Fibroblast of skin of right biceps (primary cell): ENCODE measurements at places on chromosomes 5 and 9.

- no peak for DNase-seq
Measured at GRCh38 chr9:134053941-134054761, 13.7 kb downstream of the BRD3 start.

DNA sequence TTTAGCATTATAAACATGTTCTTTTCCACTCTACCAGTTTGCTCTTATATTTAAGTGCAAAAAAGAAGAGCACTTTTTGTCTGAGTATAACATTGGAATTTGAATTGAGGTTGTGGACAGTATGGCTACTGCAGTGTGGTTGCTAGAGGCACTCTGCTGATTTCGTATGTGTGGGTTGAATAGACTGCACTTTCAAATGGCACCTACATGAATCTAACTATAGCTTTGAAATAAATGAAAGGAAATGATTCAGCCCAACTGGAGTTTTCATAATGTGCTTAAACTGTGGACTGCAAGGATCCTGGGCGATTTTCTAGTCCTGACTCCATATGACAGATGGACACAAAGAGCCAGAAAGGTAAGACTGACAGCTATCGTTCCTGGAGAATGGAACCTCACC lies 657.6 kb upstream of the RIOK2 start:
- peak; percentile 40 for DNase-seq

- DNase-seq = no peak
Measured at GRCh38 chr5:78765116-78765515, 116.5 kb upstream of the LHFPL2 start.

GRCh38 chr9:114590328-114590727 lies 2.8 kb downstream of the ATP6V1G1 start:
- DNase-seq = no peak

DNA sequence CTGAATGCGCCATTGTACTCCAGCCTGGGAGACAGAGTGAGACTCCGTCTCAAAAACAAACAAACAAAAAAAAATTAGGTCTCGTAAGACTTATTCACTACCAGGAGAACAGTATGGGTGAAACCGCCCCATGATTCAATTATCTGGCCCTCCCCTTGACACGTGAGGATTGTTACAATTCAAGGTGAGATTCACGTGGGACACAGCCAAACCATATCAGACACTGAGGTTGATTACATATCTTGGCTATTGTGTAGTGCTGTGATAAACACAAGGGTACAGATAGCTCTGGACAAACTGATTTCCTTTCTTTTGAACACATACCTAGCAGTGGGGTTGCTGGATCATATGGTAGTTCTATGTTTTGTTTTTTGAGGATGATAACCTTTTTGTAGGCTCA lies 42.4 kb upstream of the PWWP2A start:
- no peak for DNase-seq

DNA sequence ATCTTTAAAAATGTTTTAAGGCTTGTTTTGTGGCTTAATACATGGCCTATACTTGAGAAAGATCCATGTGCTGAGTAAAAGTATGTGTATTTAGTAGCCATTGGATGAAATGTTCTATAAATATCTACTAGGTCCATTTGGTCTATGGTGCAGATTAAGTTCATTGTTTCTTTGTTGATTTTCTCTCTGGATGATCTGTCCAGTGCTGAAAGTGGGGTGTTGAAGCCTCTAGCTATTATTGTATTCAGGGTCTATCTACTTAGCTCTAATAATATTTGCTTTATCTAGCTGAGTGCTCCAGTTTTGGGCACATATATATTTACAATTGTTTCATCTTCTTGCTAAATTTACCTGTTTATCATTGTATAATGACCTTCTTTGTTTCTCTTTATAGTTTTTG lies 272.2 kb upstream of the NR4A3 start:
- DNase-seq = no peak

- no peak for DNase-seq
Measured at GRCh38 chr5:91109634-91110033, 273.5 kb downstream of the ARRDC3 start.

DNA sequence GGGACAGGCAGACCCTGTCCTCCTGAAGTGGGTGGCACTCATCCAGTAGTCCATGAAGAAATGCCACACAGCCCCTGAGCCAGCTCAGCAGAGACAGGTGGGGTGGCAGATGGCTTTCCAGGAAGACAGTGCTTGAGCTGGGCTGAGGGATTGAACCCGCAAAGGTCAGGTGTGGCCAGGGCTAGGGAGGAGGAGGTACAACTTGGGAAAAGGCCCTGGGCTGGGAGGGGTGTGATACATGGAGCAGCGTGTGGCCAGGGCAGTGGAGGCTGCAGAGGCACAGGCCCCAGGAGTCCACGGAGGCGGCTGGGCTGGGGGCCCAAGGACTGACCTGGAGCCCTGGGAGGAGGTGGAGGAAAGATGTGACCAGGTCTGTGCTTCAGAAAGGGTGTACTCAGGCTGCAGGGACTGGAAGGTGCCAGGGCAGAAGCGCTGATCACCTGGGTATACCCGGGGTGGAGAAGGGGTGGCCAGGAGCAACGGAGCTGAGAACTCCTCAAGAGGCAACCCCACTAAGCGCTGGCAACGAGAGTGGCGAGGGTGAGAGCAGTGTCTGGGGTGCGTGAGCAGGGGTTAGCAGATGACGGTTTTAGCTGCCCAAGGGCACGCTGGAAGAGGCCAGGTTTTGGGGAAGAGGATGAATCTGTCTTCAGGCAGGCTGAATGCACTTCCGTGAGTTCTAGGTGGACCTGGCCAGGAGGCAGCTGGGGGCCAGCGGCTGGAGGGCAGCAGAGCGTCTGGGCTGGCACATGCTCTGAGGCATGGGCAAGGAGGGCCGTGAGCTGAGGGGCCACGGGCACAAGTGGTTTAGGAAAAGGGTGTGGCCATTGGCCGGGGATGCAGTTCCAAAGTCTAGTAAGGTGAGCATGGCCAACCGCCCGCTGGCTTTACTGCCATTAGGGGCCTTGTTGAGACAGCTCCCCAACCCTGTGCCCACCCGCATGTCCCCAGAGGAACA lies 3.9 kb upstream of the RABL6 start:
- DNase-seq = no peak

- DNase-seq = no peak
Measured at GRCh38 chr5:101102506-101102905, 199.4 kb upstream of the ST8SIA4 start.

GRCh38 chr5:154147666-154148065 lies 42.9 kb upstream of the GALNT10 start:
- no peak for DNase-seq

DNA sequence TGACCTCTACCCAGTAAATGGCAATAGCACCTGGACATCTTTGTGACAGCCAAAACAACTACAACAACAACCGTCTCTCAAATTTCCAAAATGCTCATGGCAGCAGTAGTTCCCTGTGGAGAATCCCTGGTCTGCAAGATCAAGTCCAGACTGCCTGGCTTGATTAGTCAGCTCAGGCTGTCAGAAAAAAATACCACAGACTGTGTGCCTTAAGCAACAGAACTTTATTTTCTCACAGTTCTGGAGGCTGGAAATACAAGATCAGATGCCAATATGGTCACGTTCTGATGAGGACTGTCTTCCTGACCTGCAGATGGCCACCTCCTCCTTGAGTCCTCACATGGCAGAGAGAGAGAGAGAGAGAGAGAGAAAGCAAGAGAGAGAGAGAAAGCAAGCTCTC lies 52.3 kb upstream of the MOCS2 start:
- peak; percentile 42 for DNase-seq

DNA sequence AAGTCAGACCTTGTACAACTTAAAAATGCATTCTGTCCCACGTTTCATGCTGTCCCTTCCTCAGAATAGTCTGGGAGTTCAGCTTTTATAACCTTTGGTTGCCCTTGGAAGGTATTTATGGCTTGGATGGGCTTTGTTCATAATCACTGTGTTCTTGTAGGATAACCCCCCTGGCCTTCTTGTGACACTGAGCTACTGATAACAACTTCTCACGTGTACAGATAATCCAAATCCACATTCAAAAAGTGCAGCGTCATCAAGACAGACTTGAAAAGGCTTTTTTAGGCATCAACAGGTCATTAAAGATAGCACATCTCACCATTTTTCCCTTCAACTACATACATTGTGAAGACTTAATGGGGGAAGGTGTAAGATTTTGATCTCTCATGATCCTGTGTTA lies 42.0 kb downstream of the SLC1A3 start:
- no peak for DNase-seq

DNA sequence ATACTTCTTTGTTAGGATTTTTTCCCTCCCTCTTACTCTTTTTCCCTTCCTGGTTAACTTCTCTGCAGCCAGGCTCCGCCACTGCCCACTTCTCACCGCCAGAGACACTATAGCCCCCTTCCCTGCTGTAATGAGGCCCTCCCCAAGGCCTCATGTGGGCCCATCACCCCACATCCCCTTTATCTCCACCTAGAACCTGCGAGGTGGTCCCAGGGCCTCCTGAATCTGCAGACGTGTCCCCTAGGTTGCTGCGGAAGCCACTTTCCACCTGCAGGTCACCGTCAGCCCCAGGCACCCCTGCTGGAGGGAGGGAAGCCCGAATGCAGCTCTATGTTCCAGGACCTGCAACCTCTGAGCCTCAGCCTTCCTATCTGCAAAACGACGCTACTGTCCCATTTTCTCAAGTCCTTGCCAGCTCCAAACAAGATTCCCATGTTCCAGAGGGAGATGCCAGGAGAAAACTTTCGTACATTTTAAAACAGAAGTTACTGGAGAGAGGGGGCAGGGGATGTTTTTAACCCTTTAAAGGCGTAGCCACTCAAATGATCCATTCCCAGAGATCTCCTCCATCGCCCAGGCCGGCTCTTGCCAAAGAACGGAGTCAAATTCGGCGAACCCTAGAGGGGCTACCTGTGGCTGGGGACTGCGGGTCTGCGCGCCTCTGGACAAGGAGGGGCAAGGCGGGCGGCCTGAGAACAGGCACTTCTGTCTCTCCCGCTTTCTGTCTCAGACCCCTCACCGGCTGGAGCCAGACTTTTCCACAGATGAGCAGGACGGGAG lies 929 bp downstream of the SH3PXD2B start:
- peak; percentile 83 for DNase-seq

DNA sequence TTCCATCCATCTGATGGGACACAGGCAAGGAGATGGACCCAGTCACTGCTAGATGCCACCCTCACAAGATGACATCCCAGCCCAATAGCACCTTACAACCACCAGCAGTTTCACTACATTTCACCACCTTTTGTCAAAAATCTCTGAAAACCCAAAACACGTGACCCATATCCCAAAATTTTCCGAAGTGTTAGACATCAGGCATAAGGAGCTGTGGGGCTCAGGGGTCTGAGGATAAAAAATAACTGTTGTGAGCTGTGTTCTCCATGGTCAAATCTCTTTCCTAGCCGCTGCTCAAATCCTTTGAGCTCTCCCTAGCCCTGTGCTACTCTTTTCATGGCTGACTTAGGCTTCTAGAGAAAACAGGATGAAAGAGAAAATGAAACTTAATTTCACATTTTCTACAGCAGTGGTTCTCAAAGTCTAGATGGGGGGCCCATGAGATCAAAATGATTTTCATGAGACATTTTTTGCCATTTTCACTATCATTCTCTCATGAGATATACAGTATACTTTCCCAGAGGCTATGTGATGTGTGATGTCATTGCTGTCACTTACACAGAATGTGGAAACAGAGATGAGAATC lies 40.7 kb downstream of the TIMD4 start:
- DNase-seq = no peak

DNA sequence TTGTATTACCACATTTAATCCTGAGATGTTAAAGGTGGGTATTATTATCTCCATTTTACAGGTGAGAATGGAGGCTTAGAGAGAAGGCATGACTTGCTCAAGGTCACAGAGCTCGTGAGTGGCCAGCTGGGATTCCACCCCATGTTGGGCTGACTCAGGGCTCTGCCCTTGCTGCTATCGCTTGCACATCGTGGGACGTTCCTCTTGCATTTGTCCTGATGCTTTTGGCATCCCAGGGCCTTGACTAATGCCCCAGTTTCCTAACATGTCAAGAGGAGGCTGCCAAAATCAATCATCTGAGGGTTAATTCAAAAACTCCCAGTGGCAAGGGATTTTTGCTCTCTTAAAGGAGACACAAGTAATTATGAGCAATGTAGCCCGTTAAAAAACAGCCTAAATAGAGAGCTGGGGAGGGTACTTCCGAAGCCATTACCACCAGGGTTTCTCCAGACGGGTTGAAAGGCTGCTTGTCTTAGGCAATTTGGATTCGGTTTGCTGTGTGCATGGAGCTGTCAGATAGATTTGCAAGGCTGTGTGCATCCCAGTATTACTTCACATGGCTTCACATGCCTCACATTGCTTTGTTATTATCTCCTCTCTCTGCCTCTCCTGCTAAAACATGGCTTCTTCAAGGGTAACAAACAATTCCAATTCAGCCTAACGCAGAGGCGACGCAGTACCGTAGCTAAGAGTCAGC lies 347.4 kb downstream of the DRD1 start:
- no peak for DNase-seq

DNA sequence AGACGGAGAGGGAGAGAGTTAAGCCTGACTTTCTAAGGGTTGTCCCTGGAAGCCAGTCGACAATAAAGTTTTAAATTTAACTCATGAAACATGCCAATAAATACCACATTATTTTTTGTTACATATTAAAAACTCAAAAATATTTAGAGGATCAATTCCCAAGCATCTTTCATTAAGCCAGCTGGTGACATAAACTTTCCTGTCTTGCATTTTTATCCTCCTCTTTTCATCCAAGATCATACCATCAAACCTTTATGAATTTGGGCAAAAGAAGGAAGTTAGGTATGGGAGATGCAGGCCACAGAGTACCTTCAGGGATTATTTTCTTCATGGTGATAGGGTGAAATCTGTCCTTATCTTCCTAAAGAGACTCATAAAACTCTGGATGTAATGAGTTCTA lies 178.3 kb upstream of the FBXL17 start:
- DNase-seq = no peak

GRCh38 chr5:58357121-58357520 lies 102.8 kb downstream of the PLK2 start:
- peak; percentile 11 for DNase-seq

- no peak for DNase-seq
Measured at GRCh38 chr9:93210324-93210973, 26.5 kb downstream of the WNK2 start.

DNA sequence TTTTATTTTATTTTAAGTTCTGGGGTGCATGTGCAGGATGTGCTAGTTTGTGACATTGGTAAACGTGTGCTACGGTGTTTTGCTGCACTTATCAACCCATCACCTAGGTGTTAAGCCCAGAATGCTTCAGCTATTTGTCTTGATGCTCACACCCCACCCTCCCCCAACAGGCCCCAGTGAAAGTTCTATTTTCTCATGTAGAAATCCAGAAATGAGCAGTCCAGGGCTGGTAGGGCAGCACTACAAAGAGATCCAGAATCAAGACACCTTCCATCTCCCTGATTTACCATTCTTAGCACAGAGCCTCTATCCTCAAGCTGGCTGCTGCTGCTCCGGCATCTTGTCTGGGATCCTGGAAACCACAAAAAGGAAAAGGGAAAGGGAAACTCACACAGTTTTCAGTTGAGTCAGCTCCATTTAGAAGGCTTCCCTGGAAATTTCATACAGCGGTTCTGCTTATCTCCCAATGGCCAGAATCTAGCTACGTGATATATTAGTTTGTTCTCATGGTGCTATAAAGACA lies 85.4 kb upstream of the SMARCA2 start:
- DNase-seq = no peak

DNA sequence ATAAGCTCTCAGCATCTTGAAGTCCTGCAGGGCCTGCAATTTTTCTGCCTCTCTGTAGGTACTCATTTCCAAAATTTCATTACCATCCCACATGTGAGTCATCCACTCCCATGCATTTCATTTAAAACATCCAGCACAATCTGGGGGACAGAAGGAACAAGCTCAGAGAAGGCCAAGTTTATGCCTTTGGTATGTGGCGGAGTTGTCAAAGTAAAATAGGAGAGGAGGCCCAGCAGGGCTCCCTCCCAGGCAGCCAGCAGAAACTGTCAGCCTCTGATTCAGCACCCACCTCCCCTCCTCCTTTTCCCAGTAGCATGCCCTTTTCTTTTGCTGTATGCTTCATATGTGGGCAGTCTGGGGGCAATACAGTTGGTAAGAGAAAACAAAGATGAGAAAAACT lies 126.4 kb upstream of the ZNF366 start:
- DNase-seq = peak; percentile 90
